ENCODE measurements at places on chromosomes 12 and 14. TPM values are rescaled to one million over a fixed set of nuclear protein-coding genes. Genes with fewer than 3 reads are reported as not detected.

GRCh38 chr12:45839917-45840316 lies 110.4 kb downstream of the ARID2 start:
- no peak for DNase-seq

GRCh38 chr14:39368261-39368959 lies 63.8 kb downstream of the FBXO33 start:
- DNase-seq, result peak; percentile 68

DNA sequence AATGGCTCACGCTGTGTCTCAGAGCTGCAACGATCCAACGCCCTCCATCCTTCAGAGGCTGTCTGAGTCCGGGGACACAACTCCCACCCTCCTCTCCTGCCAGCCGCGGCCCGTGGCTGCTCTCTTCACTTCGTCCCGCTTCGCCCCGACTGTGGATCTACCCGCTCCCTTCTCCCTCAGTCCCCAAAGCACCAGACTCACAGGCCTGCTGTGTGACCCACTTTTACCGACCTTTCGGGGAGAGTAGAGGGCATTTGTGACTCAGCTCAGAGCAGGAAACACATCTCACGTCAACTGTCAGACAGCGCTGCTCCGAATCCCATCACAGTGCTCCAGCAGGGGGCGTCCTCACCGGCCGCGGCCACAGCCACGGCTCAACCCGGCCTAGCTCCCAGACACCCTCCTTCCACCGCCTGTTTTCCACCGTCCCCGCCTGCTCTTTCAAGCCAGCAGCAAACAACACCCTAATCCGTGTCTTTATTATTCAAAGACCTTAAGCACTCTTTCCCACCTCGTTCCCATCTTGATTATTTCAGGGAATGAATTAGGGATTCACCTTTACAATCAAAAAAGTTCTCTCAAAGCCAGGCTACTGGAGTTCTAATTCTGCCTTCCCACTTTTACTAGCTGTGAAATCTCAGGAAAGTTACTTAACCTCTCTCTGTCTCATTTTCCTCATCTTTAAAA lies 5.0 kb upstream of the AQP2 start:
- peak; percentile 76 for DNase-seq

DNA sequence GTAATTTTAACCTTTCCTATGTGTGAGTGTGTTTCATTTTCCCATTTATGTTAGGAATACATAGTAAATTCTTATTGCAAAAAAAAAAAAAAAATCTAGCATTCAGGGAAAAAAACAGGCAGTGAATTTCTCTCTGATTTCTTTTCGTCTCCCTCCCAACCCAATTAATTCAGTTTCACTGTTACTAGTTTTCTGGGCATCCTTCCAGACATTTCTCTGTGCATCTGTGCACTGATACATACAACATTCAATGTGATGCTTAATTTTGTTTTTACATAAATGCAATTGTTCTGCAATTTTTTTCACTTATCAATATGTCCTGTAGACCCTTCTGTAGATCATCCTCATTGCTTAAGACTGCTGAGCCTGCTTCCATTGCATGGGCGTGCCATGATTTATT lies 694.3 kb upstream of the TBX3 start:
- DNase-seq, result peak; percentile 14

NTS gene
- not detected for total RNA-seq

- DNase-seq, result peak; percentile 26
Observed at GRCh38 chr14:104845834-104846441, 19.1 kb upstream of the CEP170B start.

TRHDE gene
- 9.1 TPM for total RNA-seq

- DNase-seq, result no peak
Observed at GRCh38 chr14:77844802-77845201, 44.9 kb downstream of the ADCK1 start.

GON7 gene
- 23.5 TPM for total RNA-seq

- peak; percentile 64 for DNase-seq
Observed at GRCh38 chr12:89731089-89731488, 22.5 kb upstream of the ATP2B1 start.

CCDC92 gene
- 13.3 TPM for total RNA-seq

DNA sequence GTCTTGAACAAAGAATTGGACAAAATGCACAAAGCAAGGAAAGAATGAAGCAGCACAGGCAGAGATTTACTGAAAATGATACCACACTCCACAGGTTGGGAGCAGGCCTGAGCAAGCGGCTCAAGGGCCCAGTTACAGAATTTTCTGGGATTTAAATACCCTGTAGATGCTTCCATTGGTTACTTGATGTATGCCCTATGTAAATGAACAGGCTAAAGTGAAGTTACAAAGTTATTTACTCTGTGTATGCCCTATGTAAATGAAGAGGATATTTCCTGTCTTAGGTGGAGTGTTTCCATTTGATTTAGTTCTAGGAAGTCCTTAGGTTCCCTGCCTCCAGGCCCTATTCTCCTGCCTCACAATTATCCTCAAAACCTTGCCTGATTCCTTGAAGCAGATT lies 36.6 kb downstream of the TMX1 start:
- DNase-seq, result no peak

DNA sequence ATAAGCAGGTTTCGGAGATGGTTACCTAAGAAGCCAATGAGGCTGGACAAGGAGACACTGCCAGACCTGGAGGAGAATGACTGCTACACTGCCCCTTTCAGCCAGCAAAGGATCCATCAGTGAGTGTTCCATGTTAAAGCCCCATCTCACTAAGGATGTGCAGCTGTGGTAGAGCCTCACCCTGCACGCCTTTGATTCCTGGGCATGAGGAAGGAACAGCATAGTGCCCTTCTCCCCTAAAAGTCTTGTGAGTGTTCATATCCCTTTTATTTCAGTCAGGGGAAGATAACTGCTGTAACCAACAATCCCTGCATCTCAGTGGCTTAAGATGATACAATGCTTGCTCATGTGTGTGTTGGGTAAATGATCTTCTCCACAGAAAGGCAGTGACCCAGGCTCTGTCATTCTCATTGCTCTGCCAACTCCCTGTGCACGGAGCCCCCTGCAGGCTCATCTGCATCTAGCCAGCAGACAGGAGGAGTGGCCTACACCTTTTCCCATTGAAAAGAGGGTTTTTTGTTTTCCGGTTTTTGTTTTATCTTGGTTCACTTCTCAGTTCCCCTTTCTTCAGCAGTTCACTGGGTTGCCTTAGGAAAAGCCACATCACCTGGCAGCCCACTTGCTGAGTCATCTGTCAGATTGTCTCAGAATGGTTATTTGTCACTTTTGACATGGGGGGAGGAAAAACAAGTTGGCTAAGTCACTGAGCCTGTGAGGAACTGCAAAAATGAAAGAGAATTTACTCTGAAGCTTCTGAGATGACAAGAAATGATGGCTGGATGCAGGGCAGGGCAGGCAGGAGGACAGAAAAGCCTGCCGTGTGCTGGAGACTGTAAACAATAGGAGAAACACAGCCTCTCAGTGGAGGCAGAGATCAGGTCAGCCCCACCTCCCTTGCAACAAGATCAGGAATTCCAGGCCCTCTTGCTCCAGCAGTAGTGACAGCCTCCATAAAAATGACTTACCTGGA lies 193.3 kb downstream of the ANO4 start:
- DNase-seq, result peak; percentile 86

WSCD2 gene
- total RNA-seq, result not detected

DNA sequence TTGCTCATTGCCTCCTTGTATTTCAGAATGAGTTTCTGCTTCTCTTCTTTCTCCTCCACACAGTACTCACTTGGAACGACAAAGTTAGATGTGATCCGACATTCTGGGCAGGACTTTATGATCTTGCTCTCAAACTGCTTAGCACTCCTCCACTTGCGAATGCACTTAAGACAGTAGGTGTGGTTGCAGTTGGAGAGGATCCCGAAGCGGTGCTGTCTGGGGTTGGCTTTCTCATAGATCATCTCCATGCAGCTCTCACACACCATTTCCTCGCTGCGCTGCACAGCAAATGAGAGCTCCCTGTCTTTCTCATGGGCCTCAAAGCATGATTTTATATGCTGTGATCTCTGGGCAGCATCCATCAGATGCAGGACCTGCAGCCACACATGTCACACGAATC lies 245.7 kb downstream of the C12orf50 start:
- DNase-seq, result no peak

IL31 gene
- total RNA-seq, result not detected

GRCh38 chr14:80215756-80216581 lies 4.7 kb upstream of the DIO2 start:
- DNase-seq, result peak; percentile 95

SLC5A8 gene
- total RNA-seq, result 0.05 TPM

DNA sequence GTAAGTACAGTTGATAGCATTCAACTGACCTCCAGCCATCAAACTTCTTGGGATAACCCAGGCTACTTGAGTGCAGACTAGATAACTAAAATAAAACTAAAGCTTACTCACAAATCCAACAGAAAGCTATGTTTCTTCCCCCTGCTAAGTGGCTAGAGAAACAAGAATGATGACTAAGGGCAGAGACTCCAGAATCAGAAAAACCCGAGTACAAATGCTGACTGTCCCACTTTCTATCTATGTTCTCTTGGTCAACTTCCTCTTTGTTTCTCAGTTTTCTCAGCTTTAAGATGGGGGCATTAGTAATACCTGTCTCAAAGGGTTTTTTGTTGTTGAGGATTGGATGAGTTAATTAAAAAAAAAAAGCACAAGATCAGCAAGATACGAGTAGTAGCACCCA lies 6.1 kb upstream of the NUAK1 start:
- no peak for DNase-seq

DNA sequence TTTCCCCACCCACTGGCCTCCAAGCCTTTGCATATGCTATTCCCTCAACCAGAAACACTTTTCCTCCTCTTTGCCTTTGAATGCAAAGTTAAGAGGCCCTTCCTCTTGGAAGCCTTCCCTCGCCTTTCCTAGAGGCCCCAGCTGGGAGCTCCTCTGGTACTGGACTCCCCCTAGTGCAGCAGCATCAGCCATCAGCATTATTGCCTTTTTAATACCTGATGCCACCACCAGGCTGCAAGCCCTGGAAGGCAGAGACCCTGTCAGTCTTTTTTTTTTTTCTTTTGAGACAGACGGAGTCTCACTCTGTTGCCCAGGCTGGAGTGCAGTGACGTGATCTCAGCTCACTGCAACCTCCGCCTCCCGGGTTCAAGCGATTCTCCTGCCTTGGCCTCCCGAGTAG lies 19.1 kb upstream of the PLA2G1B start:
- DNase-seq, result no peak

OR4E2 gene
- total RNA-seq, result not detected

DNA sequence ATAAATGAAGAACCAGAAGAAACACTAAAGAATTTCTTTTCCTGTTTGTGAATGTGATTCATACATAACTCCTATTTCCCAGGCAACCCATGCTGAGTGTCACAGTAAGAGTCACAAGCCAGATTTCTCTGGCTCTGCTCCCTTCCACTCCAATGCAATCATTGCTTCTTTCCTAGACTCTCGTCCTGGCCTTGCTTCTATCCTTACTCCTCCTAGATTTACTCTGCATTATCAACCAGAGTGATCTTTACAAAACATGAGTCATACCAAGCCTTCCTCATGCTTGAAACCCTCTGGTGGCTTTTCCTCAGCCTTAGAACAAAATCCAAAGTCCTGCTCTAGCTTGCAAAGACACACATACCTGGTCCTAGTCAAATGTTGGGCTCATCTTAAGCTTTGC lies 13.3 kb downstream of the IL22 start:
- DNase-seq, result peak; percentile 96

GRCh38 chr12:50918584-50919316 lies 33.6 kb upstream of the HIGD1C start:
- no peak for DNase-seq

DNA sequence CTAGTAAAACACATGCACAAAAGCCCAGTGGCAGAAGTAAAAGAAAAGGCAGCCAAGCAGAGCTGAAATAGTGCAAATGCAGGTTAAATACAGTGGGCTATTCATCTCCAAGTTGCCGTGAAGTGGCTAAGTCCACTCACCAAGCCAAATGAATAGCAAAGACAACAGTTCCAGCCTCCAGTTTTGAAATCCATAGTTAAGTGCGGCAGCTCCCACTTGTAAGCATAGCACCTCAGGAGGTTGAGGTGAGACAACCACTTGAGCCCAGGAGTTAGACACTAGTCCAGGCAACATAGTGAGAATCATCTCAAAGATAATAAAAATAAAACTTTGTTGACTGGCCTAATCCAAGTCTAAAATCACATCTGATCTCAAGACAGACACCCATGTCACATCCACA lies 9.8 kb upstream of the PHLDA1 start:
- DNase-seq, result no peak

GRCh38 chr12:11885261-11886038 lies 185.3 kb upstream of the BCL2L14 start:
- DNase-seq, result peak; percentile 94

DNA sequence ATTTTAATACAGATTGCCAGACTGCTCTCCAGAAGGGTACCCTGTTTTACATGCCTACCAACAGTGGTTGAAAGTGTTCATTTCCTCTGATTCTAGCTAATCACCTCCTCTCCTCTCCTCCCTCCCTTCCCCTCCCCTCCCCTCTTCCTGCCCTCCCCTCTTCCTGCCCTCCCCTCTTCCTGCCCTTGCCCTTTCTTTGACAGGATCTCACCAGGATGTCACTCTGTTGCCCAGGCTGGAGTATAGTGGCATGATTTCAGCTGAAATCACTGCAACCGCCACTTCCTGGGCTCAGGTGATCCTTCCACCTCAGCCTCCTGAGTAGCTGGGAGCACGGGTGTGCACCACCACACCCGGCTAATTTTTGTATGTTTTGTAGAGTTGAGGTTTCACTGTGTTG lies 24.7 kb downstream of the APAF1 start:
- no peak for DNase-seq

All from M059J (cell line).